ENCODE measurements at places on chromosomes 11 and 22.
A peak's percentile ranks its signal among the peaks of the same experiment; 100 is the strongest.

DNA sequence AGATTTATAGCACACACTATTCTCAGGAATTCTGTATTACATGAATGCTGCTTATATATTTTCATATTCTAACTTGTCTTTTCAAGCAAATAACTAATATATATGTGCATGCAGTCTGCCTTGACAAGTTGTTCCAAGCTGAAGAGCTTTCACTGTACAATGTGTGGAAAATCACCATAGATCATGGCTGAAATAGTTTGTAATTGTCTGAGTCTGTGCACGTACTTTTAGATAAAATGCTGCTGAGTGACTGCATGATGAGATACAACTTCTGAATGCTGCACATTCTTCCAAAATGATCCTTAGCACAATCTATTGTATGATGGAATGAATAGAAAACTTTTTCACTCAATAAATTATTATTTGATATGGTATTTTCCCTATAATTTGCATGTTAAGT is 58.9 kb downstream of the SLC5A12 start:
- DNase-seq: no peak

DNA sequence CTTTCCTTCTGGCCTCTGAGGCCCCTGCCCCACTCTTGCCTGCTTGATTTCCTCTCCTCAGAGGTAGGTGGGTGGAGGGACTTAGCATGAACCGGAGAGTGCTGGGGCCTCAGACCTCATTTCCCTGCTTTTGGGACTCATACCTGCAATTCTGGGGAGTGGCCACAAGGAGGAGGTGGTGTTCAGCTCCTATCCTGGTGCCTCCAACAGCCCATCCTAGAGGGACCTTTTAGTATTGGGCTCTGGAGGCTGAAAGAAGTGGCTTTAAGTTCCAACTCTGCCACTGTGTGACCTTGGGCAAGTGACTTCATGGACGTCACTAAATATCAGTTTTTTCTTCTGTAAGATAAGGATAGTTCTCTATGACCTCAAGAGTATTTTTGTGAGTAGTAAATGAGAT is 98.6 kb downstream of the KIAA1671 start:
- DNase-seq: no peak

- DNase-seq: no peak
Measured at GRCh38 chr11:14544611-14545010, 24.4 kb upstream of the PSMA1 start.

- DNase-seq: no peak
Measured at GRCh38 chr11:85843929-85844328, 11.3 kb upstream of the CCDC83 start.

- DNase-seq: no peak
Measured at GRCh38 chr22:20025401-20026203, 4.7 kb downstream of the TANGO2 start.

GRCh38 chr11:124543145-124543544 is 309 bp downstream of the OR8B12 start:
- no peak for DNase-seq

- no peak for DNase-seq
Measured at GRCh38 chr11:104705490-104706190, 192.6 kb downstream of the CASP12 start.

GRCh38 chr11:32792948-32793475 is 1.4 kb downstream of the CCDC73 start:
- DNase-seq: peak; percentile 49

DNA sequence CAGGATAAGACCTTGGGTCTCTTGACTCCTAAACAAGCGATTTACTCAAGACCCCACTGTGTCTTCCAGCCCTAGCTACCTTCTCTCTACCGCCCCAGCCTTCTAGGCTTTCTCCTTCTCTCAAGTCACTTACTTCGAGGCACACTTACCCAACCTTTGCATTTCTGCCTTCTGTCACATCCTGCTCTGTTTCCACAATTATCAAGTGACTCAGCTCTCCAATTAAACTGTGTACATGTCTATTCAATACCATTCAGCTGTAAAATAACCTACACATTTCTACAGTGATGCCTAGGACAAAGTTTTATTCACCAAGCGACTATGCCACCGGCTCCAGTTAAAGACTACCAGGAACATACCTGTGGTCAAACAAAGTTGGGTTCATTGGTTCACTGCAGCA is 69.0 kb downstream of the LARGE1 start:
- DNase-seq: no peak

DNA sequence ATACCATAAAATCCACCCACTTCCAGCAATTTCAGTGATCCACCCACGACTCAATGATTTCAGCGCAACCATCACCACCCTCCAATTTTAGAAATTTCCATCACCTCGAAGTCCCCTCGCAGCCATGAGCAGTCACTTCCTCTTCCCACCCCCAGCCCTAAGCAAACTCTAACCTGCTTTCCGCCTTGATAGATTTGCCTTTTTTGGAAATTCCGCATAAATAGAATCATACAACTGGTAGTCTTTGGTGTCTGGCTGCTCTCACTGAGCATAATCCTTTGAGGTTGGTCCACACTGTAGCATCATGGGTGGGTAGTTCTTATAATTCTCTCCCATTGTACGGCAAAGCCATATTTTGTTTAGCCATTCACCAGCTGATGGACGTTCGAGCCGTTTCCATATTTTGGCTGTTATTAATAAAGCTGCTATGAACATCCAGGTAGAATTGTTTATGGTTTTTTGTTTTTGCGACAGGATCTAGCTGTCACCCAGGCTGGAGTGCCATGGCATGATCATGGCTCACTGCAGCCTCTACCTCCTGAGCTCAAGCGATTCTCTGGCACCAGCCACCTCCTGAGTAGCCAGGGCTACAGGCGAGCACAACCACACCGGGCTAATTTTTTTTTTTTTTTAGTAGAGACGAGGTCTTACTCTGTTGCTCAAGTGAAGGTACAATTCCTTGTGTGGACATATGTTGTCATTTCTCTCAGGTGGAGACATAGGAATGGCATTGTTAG is 16.0 kb downstream of the PIM3 start:
- no peak for DNase-seq

DNA sequence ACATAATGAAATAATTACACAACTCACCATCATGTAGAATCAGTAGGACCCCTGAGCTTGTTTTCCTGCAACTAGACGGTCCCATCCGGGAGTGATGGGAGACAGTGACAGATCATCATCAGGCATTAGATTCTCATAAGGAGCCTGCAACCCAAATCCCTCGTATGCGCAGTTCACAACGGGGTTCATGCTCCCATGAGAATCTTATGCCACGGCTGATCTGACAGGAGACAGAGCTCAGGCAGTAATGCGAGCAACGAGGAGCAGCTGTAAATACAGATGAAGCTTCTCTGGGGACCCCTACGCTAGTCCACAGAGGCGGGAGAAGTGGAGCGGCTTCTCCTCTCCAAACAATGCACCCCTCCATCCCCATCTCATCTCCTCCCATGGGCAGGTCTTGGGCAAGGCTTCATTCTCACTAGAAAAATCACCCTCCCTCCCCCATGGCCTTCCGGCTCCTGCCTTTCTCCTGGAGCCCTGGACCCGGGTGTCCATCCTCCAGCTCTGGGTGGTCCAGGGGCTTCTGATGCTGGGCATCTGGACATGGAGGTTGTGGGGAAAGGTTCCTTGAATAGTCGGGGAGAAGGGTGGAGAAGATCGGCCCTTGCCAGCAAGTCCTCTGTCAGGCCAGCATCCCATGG is 16.2 kb upstream of the RAC2 start:
- no peak for DNase-seq

DNA sequence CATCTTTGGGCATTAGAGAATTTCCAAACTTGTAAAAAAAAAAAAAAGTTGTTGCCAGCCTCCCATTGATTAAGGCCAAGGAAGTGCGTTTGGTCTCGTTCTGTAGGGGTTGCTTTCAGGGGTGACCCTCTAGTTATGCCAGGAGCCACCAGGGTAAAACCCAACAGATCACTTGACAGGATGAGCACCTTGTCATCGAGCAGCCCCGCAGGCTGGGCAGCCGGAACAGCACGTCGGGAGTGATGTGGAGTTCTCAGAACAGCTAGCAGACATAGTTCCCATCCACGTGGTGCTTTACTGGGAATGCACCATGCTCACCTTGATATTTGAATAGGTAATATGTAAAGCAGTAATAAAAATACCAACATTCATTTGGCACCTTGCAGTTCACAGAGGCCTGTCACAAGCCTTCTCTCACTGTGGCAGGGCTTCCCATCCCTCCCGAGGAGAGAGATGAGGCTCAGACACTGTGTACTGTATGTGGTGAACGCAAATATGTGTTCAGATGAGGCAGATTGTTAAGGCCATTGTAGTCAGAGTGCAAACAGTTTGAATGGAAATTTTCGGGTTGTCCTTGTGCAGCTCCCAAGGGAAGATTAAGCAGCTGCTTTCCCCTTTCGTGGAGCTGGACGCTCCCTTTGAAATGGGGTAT is 70.9 kb upstream of the SORL1-AS1 start:
- no peak for DNase-seq

DNA sequence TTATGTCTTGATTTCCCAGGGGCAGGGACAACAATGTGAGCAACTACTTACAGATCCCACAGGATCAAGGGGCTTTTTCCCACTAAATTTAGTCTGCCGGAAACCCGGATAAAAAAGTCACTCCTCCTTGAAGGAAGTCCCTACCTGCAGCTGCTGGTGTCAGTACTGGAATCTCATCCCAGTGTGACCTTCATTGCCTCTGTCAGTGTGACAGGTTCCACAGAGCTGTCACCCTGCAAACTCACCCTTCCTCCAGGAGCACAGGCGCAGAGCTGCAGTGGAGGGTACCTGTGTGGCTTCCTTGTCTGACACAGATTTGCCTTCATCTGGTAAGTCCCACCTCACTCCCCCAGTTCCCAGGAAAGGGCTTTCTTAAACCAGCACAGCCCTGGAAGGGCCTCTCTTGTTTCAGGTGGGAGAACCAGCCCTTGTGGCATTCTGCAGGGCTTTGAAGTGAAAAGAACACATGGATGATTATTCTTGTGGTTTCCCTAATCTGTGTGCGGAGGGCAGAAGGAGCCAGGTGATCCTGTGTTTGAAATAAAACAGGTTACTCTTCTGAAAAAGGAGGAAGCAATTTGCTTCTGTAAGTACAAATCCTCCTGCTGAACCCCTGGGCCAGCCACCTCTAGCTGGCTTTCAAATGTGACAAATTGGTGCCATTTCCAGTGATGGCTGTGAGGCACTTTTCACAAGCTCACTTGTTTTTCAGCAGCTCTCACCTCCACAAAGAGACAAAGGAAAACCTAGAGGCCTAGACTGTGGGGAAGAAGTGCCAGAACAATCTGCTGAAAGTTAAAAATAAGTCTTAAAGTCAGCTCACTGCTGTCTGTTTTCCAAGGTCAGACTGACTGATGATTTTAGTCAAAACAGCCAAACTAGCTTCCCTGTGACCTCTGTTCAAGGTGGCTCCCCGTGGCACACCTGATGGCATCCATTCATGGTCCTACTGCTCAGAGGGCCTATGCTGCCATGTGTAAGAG is 9.2 kb upstream of the PRSS23 start:
- no peak for DNase-seq

- DNase-seq: peak; percentile 51
Measured at GRCh38 chr11:30914143-30914762, 328.1 kb upstream of the MPPED2 start.

GRCh38 chr11:26244207-26244606 is 87.7 kb upstream of the ANO3 start:
- no peak for DNase-seq

DNA sequence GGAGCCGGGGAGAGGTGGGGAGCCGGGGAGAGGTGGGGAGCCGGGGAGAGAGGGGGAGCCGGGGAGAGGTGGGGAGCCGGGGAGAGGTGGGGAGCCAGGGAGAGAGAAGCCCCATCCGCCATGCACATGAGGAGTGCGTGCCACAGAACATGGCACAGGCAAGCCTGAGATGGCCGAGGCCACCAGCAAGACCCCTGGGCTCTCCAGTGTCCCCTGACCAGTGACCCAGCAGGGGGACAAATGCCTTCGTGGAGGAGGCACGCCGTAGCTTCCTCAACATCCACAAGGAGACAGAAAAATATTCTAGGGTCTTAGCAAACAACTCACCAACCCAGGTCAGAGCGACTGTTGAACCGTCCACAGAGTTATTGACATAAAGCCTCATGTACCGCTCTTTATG is 618.8 kb downstream of the TBC1D22A start:
- no peak for DNase-seq

DNA sequence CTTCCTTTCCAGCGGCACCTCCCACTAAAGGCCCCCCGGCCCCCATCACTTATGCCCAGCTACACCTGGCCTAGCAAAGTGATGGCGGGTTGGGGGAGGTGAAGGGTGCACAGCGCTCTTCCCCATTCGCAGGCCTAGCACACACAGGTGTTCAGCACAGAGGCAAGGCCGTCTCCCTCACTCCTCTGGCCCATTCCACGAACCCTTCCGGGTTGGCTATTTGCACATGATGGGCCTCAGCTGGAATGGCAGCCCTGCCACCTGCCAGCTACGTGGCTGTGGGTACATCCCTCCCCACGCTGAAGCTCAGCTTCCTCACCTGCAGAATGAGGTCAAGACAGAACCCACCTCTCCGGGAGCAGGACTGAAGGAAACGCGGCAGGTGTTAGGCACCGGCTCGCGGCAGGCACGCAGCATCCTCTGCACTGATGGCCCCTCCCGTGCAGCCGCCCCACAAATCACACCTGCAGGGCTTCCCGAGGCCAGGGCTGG is 4.8 kb downstream of the KIAA0930 start:
- peak; percentile 45 for DNase-seq

DNA sequence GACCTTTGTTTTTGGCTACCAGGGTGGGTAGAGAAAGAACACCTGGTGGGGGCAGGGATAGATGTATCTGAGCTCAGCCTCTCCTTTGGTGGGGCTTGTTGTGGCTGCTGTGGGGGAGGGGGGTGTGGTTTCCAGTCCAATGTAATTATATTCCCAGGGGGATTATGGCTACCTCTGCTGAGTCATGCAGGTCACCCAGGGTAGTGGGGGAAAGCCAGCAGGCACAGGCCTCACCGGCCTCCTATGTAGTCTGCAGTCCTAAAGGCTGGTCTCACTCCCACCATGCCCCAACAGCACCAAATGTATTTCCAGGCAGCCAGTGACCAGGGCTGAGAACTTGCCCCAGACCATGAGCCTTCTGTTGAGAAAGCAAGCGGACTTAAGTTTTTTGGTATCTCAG is 119.6 kb downstream of the DYNC2H1 start:
- no peak for DNase-seq

DNA sequence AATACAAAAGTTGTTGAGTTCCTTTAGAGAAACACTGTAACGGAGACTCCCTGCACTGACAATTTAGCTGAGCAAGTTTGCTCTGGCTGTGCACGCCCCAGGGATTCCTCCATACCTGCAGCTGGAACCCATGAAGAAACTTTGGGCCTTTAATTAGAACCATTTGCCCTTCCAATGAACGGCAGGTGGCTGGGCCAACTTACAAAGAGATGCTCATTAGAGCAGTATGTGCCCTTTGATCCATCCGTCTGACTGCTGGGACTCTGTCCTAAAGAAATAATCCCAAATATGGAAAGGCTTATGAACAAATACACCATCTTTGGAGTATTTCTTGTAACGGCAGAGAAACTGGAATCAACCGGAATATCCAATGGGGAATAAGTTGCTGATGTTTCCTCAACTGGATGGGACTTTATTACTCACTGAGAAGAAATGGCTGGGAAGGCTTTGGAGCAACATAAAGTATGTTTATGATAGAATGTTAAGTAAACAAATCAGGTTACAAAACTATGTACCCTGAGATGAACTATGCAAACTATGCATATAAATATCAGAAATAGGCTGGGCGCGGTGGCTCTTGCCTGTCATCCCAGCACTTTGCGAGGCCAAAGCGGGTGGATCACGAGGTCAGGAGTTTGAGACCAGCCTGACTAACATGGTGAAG is 24.4 kb upstream of the FBLN1 start:
- no peak for DNase-seq
